Stimulated activated CD8-positive, alpha-beta memory T cell treated with anti-CD3 and anti-CD28 coated beads, Interleukin-2, amount 100 ng/mL, for 48 hours (primary cell): ENCODE measurements at places on chromosomes 6 and 20.

- no peak for DNase-seq
Observed at GRCh38 chr6:152463164-152463563, 174.0 kb downstream of the SYNE1 start.

DNA sequence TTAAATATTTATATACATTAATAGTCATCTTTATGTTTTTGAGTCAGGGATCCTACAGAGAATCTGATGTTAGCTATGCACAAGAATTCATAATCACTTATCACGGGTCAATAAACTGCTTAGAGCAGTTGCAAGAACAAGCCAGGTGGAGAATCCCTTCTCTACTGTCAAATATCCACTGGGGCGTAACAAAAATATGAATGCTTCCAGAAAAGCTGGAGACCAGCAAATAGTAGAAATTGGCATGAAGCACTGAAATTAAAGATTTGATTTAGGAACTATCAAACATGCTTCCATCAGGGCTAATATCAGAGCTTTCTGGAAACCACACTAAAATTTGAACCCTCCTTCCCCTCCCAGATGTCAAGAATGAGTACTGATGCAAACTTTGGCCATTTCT is 37.3 kb downstream of the ADGRG6 start:
- DNase-seq, result no peak

- DNase-seq, result no peak
Observed at GRCh38 chr6:15943423-15943822, 185.5 kb upstream of the MYLIP start.

GRCh38 chr20:63148696-63149095 is 67.2 kb downstream of the YTHDF1 start:
- no peak for DNase-seq

- no peak for DNase-seq
Observed at GRCh38 chr6:125316621-125317020, 14.9 kb upstream of the HDDC2 start.

- no peak for DNase-seq
Observed at GRCh38 chr6:135481783-135482369, 15.7 kb downstream of the AHI1 start.

DNA sequence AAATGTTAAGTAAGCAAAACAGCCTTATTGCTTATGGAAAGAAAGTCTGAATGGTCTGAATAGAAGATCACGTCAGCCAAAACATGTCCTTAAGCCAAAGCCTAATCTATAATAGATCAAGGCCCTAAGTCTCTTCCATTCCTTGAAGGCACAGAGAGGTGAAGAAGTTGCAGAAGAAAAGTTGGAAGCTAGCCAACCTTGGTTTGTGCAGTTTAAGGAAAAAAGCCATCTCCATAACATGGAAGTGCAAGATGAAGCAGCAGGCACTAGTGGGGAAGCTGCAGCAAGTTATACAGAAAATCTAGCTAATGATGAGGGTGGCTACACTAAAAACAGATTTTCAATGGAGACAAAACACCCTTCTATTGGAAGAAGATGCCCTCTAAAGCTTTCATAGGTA is 29.1 kb downstream of the LRRN4 start:
- no peak for DNase-seq

DNA sequence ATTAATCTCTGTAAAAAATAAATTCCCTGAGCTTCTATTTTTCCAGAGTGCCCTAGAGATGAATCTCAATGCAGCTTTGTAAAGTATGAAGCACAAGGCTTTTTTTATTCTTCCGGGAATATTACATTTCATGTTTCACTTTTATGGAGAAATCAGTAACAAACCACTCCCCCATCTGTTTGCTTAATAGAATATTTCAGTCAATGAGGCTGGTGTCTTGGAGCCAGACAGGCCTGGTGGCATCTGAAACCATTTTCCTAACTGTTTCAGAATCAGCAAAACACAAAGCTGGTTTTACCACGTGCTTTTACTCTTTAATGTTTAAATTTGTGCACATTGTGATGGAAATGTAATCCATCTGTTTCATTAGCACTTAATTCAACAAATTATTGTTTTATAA is 400.8 kb upstream of the HSF2 start:
- no peak for DNase-seq

DNA sequence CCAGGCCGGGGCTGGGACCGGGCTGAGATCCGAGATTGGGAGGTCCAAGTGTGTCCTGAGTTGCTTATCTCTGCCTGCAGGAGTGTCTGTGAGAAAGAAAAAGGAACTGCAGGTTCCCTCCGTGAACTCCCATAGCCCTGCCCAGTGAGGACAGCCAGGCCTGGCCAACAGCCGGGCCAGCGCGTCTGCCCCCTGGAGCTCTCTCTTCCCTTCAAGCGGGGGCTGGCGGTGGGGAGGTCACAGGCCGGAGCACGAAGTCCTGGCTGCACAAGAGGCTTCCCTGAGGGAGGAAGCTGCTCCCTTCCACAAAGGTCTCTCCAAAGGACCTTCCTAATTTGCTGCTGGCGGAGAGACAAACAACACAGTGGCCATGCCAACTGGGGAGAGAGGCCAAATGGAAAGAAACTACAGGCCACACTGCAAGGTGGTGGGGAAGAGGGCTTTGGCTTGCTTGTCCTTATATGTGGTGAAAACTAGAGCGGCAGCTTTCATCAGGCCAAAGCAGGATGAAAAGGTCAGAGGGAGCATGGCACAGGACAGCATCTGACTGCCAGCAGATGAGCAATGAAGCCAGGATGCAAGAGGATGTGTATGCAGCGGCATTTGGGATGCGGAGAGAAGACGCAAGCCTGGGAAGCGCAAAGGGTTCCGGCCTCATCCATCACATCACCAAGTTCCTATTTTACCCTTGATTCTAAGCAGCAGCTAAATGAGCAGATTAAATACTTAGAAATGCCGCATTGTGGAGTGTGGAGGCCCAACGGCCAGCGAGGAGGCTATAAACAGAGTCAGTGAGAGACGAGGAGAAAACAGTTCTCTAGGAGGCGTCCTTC is 260.0 kb downstream of the ERMARD start:
- DNase-seq, result no peak

GRCh38 chr6:6942091-6942490 is 165.7 kb upstream of the RREB1 start:
- no peak for DNase-seq

DNA sequence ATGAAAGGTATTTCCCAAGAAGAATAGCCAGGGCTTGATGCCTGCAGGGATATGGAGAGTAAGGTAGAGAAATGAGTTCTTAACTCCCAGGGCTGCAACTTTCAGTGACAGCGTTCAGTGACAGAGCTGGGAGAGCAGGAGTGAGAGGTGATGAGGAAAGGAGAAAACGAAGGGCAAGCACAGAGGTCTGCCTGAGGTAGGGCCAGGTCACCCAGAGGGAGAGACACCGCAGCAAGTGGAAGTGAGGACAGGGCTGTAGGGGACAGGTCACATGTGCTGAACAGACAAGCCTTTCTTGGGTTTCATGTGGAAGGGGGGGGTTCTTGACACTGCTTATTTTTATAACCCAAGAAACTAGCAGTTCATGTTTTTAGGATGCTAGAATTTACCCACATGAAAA is 72.5 kb downstream of the PREP start:
- no peak for DNase-seq

GRCh38 chr6:145544041-145544440 is 191.3 kb downstream of the EPM2A start:
- no peak for DNase-seq

DNA sequence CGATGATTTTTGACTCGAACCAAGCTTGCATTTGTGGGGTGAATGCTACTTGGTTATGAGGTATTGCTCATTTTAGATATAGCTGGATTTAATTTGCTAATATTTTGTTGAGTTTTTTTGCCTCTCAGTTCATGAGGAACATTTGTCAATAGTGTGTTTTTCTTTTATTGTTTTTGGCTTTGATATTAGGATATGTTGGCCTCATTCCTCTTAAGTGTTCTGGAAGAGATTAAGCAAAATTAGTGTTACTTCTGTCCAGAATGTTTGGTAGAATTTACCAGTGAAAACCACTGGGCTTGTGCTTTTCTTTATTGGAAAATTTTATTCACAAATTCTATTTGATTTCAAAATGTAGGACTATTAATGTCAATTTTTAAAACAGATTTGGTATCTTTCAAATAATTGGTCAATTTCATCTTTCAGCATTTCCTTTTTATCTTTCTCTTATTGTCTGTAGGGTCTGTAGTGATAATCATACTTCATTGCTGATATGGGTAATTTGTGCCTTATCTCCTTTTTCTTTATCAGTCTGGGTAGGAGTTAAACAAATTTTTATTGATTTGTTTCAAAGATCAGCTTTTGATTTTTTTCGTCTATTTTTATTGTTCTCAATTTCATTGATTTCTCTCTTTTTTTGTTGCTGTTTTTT is 14.1 kb downstream of the AIG1 start:
- no peak for DNase-seq

GRCh38 chr6:116447496-116448011 is 13.6 kb upstream of the CALHM6 start:
- no peak for DNase-seq

DNA sequence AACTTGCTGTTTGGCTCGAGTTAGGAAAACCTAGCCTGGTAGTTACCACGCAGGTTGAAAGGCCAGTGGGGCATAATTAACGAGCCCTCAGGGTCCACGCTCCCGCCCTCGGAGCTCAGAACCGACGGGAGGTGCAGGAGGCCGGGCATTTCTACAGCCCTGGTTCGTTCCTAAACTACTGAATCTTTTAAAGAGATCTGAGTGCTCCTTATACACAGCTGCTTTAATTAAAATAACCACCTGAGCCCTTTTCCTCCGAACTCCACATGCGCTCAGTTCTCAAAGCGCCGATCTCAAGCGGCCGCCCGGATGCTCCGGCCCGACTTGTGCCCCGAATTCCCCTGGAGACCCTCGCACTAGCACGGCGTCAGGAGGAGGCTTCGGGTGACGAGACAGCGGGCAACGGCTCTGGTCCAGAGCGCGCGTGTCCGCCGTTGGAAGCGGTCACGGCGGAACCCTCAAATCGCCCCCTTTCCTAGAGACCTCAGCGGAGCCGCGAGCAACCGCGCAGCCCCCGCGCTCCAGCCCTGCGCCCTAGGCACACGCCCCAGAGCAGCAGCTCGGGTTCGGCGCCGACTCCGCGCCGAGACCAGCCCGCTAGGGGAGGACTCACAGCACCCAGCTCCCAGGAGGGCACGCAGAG is 397 bp downstream of the WDR27 start:
- no peak for DNase-seq

GRCh38 chr6:3119040-3119723 is 671 bp downstream of the BPHL start:
- DNase-seq, result no peak

GRCh38 chr6:2896741-2897140 is 6.4 kb downstream of the SERPINB9 start:
- no peak for DNase-seq

- DNase-seq, result no peak
Observed at GRCh38 chr20:32159766-32160221, 47.7 kb downstream of the PLAGL2 start.

- no peak for DNase-seq
Observed at GRCh38 chr6:128225612-128226011, 294.8 kb downstream of the PTPRK start.

DNA sequence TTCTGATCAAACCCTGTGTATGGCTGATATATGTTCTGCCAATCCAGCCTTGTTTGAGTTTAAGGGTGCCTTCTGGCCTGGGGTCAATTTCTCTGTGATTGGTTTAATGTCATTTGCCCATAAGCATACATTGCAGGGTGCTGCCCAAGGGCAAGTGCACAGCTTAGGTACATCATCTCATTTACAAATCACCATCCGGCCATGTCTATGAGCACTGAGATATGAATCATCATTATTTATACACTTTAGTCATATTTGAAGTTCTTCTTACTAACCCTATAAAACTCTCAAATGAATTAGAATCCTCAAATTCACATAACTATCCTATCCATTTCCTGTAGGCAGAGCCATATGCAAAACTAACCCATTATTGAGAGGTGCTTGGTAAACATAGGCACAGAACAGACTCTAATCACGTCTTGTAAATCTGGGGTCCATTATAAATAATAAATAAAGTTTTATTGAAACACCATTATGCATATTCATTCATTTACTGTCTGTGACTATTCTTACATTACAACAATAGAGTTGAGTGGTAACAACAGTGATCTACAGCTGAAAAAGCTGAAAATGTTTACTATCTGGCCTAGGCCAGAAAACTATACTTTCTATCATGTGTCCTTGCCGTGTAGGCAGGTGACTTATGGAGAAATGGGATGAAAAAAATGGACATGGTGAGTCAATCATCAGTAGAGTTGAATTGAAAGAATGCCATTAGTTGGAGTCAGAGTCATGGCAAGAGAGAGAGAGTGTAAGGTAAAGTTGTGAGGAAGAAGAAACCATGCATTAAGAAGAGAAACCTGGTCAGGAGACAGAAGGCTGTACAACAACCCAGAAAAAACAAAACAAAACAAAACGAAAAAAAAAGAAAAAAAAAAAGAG is 25.0 kb downstream of the KCNQ5 start:
- no peak for DNase-seq

GRCh38 chr6:87909849-87910248 is 137.8 kb upstream of the SPACA1 start:
- peak; percentile 27 for DNase-seq

GRCh38 chr20:11502061-11502460 is 415.6 kb upstream of the BTBD3 start:
- DNase-seq, result no peak

DNA sequence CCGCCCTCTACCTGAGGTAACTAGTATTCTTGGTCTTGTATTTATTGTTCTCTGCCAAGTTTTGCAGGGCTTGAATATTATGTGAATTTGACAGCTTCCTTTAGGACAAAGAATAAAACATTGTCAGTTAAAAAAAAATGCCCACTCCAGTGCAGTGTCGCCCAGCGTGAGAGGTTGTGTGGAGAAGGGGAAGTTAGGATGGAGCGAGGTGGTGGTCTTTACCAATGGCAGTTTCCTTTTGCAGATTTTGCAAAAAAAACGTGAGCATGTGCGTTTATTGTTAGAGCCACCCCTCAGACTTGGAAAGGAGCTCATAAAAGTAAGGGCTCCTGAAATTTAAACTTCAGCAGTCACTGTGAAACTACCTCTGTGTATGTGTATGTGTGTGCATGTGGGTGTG is 28.3 kb downstream of the UST start:
- DNase-seq, result no peak

DNA sequence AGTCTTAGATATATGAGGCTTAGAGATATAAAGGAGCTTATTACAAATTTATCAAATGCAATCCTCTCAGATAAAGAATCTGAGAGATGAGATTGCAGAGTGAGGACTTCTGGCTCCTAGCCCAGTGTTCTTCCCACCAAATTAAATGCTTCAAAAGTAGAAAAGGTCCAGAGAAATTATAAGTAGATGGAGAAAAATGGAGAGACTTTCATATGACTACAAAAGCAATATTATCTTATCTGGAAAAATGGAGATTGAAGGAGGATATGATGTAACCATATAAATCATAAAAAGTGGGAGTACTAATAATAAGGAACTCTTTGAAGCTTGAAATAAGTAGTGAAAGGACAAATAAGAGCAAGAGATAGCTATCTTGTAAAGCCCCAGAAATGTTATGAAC is 2.8 kb downstream of the KCTD20 start:
- DNase-seq, result no peak

DNA sequence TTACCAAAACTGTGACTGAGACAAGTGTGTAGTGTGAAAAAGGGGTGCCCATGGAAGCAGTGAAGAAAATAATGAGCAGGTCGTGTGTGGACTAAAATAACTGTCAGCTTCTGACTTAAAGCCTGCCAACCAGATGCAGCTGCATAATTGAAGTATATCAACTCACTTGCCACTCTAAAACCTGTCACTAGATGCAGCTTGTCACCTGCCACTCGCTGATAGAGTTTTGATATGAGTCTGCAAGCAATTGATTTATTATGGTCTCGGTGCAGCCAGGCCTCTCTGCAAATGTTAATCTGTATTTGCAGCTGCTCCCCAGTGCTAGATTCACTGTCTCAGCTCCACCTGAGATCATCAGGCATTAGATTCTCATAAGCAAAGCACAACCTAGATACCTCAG is 1090.0 kb upstream of the EYS start:
- no peak for DNase-seq
